ENCODE measurements at places on chromosomes 6 and 20. TPM values are rescaled to one million over a fixed set of nuclear protein-coding genes. Genes with fewer than 3 reads are reported as not detected.

- DNase-seq = no peak
Observed at GRCh38 chr6:143647732-143648131, 30.0 kb upstream of the PHACTR2 start.

DNA sequence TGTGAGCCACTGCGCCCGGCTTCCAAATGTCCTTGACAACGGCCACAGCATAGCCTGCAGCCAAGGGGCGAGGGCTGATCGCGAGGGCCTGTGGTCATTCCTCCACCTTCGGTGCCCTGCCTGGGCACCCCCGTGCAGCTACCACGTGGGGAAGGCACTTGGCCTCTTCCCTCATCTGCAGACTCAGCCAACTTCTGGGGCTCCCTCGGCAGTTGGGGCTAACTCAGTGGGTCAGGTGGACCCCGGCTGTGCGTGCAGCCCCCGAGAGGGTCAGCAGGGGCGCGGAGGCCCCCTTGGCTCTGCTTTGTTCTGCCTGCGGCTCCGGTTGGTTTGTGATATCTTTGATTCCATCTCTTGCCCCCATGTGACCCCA lies 52.9 kb upstream of the BHLHE23 start:
- no peak for DNase-seq

DNA sequence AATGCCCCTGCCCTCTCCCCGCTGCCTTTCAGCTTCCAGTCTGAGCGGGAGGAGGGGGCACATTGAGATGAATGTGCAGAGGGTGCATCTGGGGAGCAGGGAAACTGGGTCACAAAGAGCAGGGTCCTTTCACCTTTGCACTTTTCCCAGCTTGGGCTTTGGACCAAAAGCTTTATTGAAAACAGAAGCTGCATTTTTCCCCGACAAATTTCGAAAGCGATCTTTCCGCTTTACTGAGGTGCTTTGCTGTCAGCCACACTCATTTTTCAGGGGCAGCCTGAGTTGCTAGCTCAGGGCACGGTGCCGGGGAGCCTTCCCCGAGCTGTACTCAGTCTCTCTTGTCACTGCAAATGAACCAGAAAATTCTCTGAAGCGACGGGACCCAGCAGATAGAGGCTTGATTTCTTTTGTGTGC lies 283.7 kb upstream of the SOX4 start:
- no peak for DNase-seq

DNA sequence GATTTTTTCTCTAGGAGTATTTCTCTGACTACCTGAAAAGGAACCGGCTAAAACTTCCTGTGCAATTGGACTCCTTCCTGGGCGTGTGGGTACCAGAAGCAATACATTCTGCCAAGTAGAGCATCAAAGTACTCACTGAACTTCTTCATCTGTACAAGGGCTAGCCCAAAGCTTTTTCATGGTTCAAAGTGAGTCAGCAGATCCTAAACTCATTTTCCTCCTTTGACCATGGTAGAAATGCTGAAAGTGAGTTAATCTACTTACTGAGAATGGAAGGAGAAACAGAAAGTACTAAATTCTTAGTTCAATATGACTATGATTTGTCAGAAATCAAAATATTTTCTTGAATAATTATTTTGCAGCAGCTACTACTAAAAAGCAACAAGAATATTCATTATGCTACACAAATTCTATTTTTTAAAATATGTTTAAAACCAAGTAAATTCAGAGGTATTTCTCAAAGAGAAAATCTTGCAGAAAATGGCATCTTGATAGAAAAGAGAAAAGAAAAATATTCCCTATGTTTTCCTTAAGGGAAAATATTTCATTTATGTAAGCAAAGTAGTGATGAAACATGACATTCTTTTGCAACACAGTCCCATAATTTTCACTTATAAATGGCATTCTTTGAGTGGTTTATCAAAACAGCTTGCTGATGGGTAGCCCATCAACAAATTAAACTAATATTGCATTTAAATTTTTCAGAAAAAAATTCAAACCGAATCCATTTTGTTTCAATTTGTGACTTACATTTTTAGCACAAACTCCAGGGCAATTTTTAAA lies 3.7 kb upstream of the BEND6 start:
- DNase-seq = no peak

DNA sequence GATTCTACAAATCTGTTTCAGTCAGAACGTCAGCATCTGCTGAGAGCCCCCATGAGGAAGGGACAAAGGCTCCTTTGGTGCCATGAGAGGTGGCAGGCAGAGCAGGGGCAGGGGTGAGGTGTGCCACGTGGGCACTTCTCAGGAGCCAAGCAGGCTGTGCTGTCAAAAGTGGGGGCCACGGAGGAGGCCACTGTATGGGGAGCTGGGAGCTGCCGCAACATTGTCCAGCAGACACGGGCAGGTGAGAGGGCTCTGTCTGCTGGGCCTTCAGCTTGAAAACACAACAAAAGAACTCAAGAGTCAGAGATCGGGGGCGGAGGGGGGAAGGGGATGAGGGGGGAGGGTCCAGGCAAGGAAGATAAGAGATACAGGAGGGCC lies 21.6 kb upstream of the FOXP4 start:
- DNase-seq = no peak

DNA sequence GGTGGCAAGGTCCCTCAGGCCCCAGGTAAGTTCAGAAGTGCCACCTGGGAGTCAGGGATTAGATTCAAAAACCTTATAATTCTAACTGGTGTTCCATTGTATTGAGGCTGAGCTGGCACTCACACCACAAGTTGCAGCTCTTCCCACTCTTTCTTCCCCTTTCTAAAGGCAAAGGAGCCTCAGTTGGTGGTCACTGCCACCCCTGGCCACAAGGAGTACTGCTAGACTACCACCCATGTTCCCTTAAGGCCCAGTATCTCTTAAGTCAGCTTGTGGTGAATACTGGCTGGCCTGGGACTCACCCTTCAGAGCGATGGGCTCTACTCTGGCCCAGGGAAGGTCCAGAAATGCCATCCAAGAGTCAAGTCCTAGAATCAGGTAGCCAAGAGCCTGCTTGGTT lies 421.1 kb upstream of the KHDRBS2 start:
- DNase-seq = no peak

DNA sequence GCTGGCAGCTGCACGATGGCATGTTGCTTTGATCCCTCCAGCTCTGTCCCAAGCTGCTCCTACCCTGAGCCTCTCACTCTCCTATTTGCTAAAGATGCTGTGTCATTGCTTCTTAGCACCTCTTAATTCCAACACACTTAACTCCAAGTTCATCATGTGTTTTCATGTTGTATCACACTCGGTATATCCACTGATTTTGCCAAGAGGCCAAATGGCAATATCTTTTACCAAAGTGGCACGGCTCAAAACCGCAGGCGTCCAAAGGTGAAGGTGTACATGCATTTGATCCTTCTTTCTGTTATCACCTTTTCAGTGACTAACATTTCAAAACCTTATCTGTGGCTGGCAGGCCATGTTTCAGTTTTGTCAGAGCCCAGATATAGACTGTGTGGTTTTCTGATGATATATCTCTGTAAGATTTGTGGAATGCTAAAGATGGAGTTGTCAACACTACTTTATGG lies 217.0 kb downstream of the TBX18 start:
- DNase-seq = no peak

DNA sequence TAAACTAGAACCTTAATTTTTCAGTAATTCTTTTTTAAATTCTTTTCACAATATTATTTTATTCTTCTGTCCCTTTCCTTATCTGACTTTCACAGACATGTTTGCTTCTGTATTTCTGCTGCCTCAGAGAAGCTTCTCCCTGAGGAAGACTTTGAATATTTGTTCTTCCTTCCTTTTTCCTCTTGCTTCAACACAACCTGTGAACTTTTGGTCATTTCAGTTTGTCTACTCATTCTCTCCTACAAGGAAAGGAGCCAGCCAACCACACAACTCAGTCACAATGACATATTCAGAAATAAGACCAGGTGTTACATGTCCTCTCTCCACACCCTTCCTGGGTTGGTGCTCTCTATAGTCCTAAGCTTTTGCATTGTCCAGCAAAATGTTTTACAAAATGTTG lies 310.4 kb downstream of the TFAP2B start:
- no peak for DNase-seq

GRCh38 chr6:125337706-125338105 lies 35.9 kb upstream of the HDDC2 start:
- no peak for DNase-seq

GRCh38 chr6:43969158-43969981 lies 157.9 kb downstream of the MRPL14 start:
- DNase-seq = no peak

GRCh38 chr20:18701969-18702368 lies 111.6 kb upstream of the SCP2D1 start:
- DNase-seq = no peak

DNA sequence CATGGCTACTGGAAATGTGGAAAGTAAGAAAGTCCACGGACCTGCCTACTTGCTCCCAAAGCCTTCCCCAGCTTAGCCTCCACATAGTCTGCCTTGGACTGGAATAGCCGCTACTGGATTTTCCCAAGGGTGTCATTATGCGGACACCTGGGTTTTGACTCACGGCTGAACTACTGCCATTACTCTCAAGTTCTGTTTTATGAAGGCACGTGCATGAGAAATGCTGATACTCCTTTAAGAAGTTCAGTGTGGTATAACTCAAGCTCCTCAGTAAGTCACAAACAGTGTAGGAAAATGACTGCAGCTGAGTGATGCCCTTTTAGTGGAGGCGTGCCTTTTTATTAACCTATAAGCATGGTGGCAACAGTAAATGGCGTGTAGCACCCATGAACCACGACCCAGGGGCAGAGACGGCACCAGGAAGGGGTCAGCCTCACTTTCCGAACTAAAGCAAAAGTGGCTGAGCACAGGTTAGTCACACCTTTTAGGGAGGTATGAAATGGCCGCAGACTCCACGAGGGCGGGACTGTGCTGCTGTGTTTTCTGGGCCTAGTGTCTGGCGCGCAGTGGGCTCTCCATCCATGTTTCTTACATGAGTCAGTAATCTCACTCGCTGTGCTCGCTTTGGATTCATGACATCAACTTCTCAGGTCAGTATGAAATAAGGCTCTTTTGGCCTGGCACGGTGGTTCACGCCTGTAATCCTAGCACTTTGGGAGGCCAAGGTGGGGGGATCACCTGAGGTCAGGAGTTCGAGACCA lies 23.9 kb downstream of the PSMG4 start:
- no peak for DNase-seq

TFAP2D gene
- not detected for total RNA-seq

RAB44 gene
- 0.08 TPM for total RNA-seq

C20orf141 gene
- not detected for total RNA-seq

ULBP2 gene
- 1.3 TPM for total RNA-seq

TSHZ2 gene
- total RNA-seq = 4.2 TPM

ANKRD66 gene
- not detected for total RNA-seq

TSBP1 gene
- total RNA-seq = not detected

COL12A1 gene
- 15.5 TPM for total RNA-seq

TRIM10 gene
- total RNA-seq = not detected

CGAS gene
- total RNA-seq = 0.92 TPM

Measured in Right ventricle myocardium inferior (tissue), 1 donor.